B cell (primary cell): ENCODE measurements at places on chromosomes 1 and 21. TPM values are rescaled to one million over a fixed set of nuclear protein-coding genes. Genes with fewer than 3 reads are reported as not detected.

DNA sequence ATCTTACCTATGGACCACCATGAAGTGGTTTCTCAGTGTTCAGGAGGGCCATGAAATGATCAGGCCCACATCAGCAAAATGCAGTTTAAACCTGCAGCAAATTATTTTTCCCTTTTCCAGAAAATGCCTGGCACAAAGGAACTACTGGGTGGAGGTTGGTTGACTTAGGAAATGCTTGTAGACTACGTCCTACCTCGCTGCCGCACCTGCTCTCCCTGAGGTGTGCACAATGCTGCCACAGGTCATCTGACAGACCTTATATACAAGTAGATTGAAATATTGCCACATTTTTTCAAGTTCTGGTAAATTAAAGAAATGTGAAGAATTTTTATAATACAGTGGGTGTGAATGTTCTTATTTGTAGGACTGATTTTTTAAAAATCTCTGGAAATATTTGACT lies 166.7 kb upstream of the PDE4B start:
- no peaks in the 10 kb centered on the region for H3K36me3 ChIP-seq
- H3K4me3 ChIP-seq = no peak overlapping the region
- DNase-seq = no peak
- H3K4me1 ChIP-seq = no peaks in the 10 kb centered on the region

DNA sequence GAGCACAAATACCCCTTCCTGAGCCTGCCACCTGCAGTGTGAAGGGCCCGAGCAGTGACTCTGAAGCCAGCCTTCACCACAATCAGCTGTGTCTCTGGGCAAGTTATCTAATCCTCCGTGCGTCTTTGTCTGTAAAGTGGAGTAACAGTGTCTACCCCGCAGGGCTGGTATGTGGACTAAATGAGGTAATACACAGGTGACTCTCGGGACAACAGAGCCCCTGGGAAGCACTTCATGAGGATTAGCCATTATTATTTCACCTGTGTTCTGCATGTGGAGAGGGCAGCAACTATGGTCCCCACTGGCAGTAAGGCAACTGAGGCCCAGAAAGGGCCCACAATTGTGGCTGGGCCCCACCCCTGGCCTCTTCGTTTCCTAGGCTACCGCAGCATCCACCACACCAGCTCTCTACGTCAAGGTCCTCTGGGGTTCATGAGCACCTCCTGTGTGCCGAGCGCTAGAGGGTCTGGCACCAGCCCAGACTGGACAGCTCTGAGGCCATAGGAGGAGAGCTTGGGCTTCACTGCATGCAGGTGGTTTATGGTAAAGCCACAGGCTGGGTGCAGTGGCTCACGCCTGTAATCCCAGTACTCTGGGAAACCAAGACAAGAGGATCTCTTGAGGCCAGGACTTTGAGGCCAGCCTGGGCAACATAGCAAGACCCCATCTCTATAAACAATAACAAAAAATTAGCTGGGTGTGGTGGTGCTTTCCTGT lies 41.3 kb upstream of the LRP8 start:
- no peaks in the 10 kb centered on the region for H3K27me3 ChIP-seq
- H3K4me3 ChIP-seq = no peak overlapping the region
- H3K4me1 ChIP-seq = peaks cover 30% of the 10 kb centered on the region
- no peaks in the 10 kb centered on the region for H3K36me3 ChIP-seq
- no peak for DNase-seq

- H3K27me3 ChIP-seq = no peaks in the 10 kb centered on the region
- no peak overlapping the region for H3K27ac ChIP-seq
- no peak overlapping the region for H3K4me3 ChIP-seq
Measured at GRCh38 chr1:209458921-209459320, 124.6 kb upstream of the CAMK1G start.

- no peak overlapping the region for H3K27ac ChIP-seq
- no peaks in the 10 kb centered on the region for H3K4me1 ChIP-seq
- H3K36me3 ChIP-seq = no peaks in the 10 kb centered on the region
- no peaks in the 10 kb centered on the region for H3K27me3 ChIP-seq
Measured at GRCh38 chr1:232292239-232292638, 337.7 kb downstream of the SIPA1L2 start.

- H3K4me3 ChIP-seq = no peak overlapping the region
- no peaks in the 10 kb centered on the region for H3K4me1 ChIP-seq
- no peak overlapping the region for H3K27ac ChIP-seq
- H3K27me3 ChIP-seq = no peaks in the 10 kb centered on the region
- H3K36me3 ChIP-seq = no peaks in the 10 kb centered on the region
Measured at GRCh38 chr21:46126309-46127238, 28.7 kb downstream of the COL6A2 start.

GRCh38 chr1:30380625-30380984 lies 342.8 kb downstream of the MATN1 start:
- H3K4me1 ChIP-seq = no peaks in the 10 kb centered on the region
- no peak overlapping the region for H3K4me3 ChIP-seq
- no peak overlapping the region for H3K27ac ChIP-seq

DNA sequence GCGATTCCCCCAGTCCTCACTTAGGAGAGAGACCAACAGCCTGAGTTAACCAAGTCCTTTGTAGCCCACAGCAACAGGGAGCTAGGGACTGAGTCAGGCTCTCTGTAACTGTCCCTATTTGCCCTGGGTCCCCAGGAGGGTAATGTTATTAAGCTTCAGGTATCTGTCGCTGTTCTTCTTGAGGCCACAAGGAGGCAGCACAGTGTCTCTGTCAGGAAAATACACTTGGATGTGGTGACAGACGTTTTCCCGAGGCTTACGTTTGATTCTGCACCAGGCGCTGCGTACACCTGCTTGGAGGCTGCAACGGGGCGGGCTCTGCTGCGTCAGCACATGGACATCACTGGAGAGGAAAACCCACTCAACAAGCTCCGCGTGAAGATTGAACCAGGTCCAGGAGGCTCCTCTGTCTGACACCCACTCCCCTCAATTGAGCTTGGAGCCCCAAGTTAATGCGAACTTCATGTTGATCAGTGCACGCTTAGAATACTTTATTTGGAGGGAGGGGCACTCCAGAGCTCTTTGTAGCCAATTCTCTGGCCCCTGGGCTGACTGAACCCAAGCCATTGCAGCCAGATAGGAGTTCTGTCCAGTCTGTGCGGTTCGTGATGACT lies 10.7 kb upstream of the ELF3 start:
- H3K4me3 ChIP-seq = no peak overlapping the region
- H3K4me1 ChIP-seq = no peaks in the 10 kb centered on the region
- no peak overlapping the region for H3K27ac ChIP-seq
- peaks cover 9% of the 10 kb centered on the region for H3K36me3 ChIP-seq

- no peak overlapping the region for H3K4me3 ChIP-seq
- H3K36me3 ChIP-seq = peaks cover 2% of the 10 kb centered on the region
- peak overlapping the region; percentile 76 for H3K27ac ChIP-seq
- DNase-seq = peak; percentile 82
Measured at GRCh38 chr1:31939484-31940329, 1.5 kb upstream of the PTP4A2 start.

GRCh38 chr1:111503585-111504060 lies at the start of the genes ADORA3 and TMIGD3:
Gene ADORA3, minus strand, starts transcription at chr1:111503633. Its CDS starts 279 bp downstream, at chr1:111503354.
Gene TMIGD3, minus strand, starts transcription at chr1:111503633. Its CDS starts 279 bp downstream, at chr1:111503354.
- peak within 1 kb of the TSS; percentile 93 for H3K27ac ChIP-seq
- no peaks in the 10 kb centered on the region for H3K27me3 ChIP-seq
- H3K4me1 ChIP-seq = peaks cover 61% of the 10 kb centered on the region
- H3K36me3 ChIP-seq = no peaks in the 10 kb centered on the region

DNA sequence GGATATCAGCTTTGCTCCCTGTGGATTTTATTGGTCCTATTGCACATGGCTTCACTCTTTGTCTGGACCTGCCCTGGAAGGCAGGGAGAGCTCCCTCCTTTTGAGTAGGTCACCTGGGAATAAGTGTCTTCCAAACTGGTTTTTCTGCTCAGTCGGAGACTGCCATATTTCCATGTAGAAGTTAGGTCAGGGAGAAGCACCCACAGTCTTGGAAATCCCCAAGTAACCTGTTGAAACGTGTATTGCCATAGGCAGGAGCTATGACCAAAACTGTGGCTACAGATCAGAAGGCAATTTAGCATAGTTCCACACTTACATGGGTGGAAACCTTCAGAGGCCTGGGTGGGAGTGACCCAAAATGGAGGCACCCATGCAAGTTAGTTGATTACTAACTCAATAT lies 3.5 kb upstream of the GNG12 start:
- DNase-seq = no peak
- peaks cover 18% of the 10 kb centered on the region for H3K4me1 ChIP-seq
- peaks cover 22% of the 10 kb centered on the region for H3K27me3 ChIP-seq

GRCh38 chr1:89042491-89042890 lies 19.8 kb upstream of the GBP3 start:
- no peak overlapping the region for H3K4me3 ChIP-seq
- H3K27ac ChIP-seq = no peak overlapping the region
- H3K27me3 ChIP-seq = no peaks in the 10 kb centered on the region
- no peaks in the 10 kb centered on the region for H3K4me1 ChIP-seq
- DNase-seq = no peak

- H3K36me3 ChIP-seq = no peaks in the 10 kb centered on the region
- no peak for DNase-seq
- H3K4me1 ChIP-seq = no peaks in the 10 kb centered on the region
- H3K27ac ChIP-seq = no peak overlapping the region
- no peak overlapping the region for H3K4me3 ChIP-seq
Measured at GRCh38 chr1:15176898-15177665, 23.5 kb downstream of the TMEM51 start.

- DNase-seq = no peak
- H3K4me3 ChIP-seq = no peak overlapping the region
- H3K27ac ChIP-seq = no peak overlapping the region
- no peaks in the 10 kb centered on the region for H3K27me3 ChIP-seq
- peaks cover 7% of the 10 kb centered on the region for H3K36me3 ChIP-seq
Measured at GRCh38 chr1:24921412-24921811, 8.7 kb downstream of the RUNX3 start.

DNA sequence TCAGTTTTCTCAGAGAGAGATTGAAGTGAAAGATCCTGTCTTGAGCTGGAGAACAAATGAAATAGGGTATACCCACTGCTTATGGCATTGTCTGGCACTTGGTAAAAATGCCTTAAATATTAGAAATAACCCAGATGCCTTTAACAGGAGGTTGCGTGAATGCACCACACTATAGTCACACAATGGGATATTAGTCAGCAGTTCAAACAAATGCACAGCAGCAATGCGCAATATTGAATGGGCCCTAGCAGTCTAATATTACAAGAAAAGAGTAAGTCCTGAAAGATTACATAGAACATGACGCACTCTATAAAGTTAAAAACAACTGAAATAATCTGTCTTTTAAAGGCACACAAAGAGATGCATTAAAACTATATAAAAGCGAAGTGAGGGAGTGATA lies 161.1 kb downstream of the EDEM3 start:
- no peak overlapping the region for H3K27ac ChIP-seq
- H3K4me3 ChIP-seq = no peak overlapping the region
- DNase-seq = no peak
- H3K36me3 ChIP-seq = no peaks in the 10 kb centered on the region
- no peaks in the 10 kb centered on the region for H3K4me1 ChIP-seq

GRCh38 chr1:221736714-221737113 lies 5.2 kb downstream of the DUSP10 start:
- no peak overlapping the region for H3K27ac ChIP-seq
- H3K36me3 ChIP-seq = peaks cover 14% of the 10 kb centered on the region
- no peak overlapping the region for H3K4me3 ChIP-seq
- H3K4me1 ChIP-seq = peaks cover 36% of the 10 kb centered on the region
- no peaks in the 10 kb centered on the region for H3K27me3 ChIP-seq
- DNase-seq = no peak

- H3K27me3 ChIP-seq = no peaks in the 10 kb centered on the region
- H3K36me3 ChIP-seq = no peaks in the 10 kb centered on the region
- no peaks in the 10 kb centered on the region for H3K4me1 ChIP-seq
- no peak overlapping the region for H3K4me3 ChIP-seq
- H3K27ac ChIP-seq = no peak overlapping the region
- no peak for DNase-seq
Measured at GRCh38 chr1:180268556-180269075, 38.6 kb downstream of the LHX4 start.

DNA sequence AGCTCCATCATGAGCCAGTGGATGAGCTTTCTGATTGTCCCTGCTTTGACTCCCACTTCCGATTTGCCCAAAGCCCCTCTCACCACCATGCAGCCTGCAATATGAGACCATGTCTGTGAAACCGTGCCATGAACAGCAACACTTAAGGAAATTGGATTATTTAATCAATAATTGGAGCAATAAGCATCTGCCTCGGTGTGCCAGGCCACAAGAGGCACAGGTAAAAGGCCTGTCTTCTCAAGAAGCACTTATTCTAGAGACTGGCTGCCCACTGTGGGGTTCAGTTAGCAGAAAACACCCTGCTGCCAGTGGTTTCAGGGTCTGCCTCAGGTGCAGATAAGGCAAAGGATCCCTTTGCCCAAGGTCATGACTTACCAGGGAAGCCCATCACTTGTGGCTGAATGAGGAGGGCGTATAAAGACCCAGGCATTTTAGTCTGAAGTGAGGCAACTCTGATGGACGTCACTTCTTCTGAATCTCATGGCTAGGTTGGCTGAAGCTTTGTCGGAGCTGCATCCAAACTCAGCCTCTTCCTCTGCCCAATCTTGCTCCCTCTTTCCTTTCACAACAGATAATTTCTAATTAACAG lies 7.1 kb upstream of the CHI3L2 start:
- peaks cover 87% of the 10 kb centered on the region for H3K4me1 ChIP-seq
- peak overlapping the region; percentile 92 for H3K27ac ChIP-seq
- H3K36me3 ChIP-seq = no peaks in the 10 kb centered on the region
- H3K4me3 ChIP-seq = peak overlapping the region; percentile 18

GRCh38 chr1:200767321-200767720 lies 28.6 kb downstream of the CAMSAP2 start:
- H3K27me3 ChIP-seq = no peaks in the 10 kb centered on the region
- H3K4me3 ChIP-seq = no peak overlapping the region
- no peaks in the 10 kb centered on the region for H3K36me3 ChIP-seq
- DNase-seq = no peak
- no peaks in the 10 kb centered on the region for H3K4me1 ChIP-seq

DNA sequence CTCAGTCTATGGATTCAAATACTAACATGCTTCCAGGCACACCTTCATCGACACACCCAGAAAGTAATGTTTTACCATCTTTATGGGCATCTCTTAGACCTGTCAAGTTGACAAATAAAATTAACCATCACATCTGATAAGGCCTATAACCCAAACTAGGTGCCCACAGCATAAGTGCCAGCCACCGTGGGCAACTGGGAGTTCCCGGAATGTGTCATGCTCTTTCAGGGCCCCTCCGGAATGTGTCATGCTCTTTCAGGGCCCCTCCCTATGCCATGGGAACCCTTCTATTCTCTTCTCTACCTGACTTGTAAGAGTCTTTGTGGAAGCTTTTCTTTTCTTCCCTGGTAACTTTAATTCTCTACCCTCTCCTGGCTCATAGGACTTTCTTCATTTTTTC lies 26.6 kb downstream of the KRTAP24-1 start:
- no peak for DNase-seq
- H3K27me3 ChIP-seq = no peaks in the 10 kb centered on the region
- no peak overlapping the region for H3K27ac ChIP-seq

FCRL2 gene
- 78.3 and 81.0 TPM in 2 replicates for total RNA-seq

KLHL17 gene
- total RNA-seq = 21.6 and 30.1 TPM in 2 replicates

TCHH gene
- total RNA-seq = not detected in 2 replicates

CROCC gene
- total RNA-seq = 66.2 and 67.9 TPM in 2 replicates

FYB2 gene
- not detected in 2 replicates for total RNA-seq

FAM72D gene
- 0.32 TPM in 1 of 2 replicates, not detected in the other for total RNA-seq

RUNX3 gene
- total RNA-seq = 116 and 127 TPM in 2 replicates

NR1I3 gene
- not detected in 2 replicates for total RNA-seq
